Mesenteric fat pad (tissue), 1 donor: ENCODE measurements at places on chromosomes 5 and 9. TPM values are rescaled to one million over a fixed set of nuclear protein-coding genes. Genes with fewer than 3 reads are reported as not detected.
A peak's percentile ranks its signal among the peaks of the same experiment; 100 is the strongest.

- peak; percentile 89 for DNase-seq
Measured at GRCh38 chr5:159051421-159052282, 48.1 kb downstream of the EBF1 start.

DNA sequence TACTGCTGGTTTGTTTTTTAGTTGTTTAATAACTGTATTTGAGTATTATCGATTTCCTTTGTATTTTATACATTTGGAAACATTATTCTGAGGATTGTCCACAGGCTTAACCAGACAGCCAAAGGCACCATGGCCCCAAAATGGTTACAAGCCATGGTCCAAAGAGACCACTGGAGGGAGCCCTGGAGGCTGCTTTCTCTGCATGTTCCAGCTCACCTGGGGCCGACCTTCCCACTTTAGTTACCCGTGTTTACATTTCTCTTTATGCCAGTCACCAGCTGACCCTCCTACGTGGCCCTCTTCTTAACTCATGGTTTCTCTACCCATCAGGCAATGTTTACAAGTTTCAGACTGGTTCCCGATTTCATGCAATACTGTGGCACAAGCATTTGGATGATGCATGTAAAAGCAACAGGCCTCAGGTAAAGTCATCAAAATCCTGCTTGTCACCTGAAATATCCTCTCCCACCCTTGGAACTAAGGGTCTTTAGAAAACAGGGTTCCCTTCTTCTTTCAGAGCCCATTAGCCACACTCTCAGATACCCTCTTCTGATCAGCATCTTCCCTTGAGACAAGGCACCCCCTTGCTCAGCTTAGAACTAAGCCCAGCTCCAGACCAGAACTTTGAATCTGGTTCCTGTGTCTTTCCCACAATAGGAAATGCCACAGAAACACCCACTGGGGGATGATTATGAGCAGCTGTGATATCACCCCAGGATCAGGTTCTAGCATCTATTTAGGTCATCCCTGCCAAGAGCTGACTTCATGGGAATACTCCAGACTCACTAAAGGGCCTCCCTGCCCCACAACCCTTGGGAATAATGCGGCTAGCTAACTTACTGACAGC is 49.9 kb upstream of the GARNL3 start:
- no peak for DNase-seq

CCL19 gene
- total RNA-seq: not detected

GRCh38 chr9:108743901-108744371 is 111.8 kb downstream of the ACTL7B start:
- DNase-seq: no peak

DNA sequence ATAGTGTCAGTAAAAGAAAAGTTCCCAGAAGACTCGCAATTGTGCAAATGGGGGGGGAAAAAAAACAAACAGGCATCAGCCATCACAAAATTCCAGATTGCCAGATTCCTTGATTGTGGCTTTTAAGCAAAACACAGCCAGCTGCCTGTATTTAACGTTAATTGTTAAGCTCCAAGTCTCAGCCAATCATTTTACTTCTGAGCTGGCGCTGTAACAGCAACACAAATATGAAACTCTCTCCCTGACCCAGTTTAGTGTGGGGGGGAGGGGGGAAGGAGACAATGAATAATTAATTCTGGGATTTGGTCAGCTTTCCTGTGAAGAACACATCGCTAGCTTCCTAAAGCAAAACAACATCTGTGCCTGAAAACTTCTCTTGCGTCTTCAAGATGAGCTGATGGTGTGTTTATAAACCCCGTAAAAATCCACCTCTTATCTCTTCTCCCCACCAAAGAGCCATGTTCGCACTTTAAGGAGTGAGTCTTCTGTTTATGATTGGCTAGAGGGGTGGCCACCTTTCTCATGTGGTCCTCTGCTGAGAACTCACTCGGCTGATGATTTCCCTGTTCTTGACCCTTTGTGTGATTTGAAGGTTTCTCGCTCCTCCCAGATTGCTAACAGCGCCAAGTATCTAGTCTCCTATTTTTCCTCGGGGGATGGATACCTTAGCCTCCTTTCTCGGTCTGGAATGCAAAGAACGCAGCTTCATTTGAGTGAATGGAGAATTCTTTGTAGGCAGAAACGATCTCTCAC is 160.2 kb upstream of the DAPK1 start:
- no peak for DNase-seq

DNA sequence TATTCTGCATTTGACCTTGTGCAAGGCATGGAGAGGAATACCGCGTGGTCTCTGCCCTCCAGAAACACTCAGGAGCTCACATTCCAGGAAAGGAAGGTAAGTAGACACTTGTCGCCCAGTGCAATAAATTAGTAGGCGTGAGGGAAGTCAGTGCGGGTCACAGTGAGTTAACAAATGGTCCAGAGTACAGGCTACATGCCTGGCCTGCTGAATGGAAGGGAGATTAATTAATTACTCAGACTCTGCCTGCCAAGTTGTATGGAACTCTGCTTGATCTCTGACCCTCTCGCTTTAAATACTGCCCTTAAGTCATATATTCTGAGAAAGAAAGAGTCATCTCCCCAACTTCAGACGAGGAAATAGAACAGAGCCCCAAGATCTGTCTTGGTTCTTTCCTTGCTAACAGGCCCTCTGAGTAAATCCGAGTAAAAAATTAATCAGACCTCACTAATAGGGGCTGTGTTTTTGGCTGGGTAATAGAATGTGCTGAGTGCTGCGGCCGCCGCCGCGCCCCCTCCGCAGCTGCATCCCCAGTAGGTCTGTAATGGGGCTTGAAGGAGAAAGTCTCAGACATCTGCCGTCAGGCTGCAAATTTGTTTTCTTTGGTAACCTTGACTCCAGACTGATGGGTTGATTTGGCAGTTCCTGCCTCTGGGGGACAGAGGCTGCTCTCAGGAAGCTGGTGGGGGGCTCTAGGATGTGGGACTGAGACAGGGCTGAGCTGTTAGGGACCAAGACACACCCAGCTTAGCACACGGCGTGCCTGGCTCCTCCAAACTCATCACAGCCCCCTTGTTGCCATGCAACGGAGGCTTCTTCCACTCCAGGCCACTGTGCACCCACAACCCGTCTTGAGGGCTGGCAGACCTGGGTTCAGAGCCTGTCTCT is 144.4 kb downstream of the NSG2 start:
- DNase-seq: no peak

OR13C4 gene
- not detected for total RNA-seq

- DNase-seq: no peak
Measured at GRCh38 chr5:35735718-35736117, 118.1 kb downstream of the SPEF2 start.

DNA sequence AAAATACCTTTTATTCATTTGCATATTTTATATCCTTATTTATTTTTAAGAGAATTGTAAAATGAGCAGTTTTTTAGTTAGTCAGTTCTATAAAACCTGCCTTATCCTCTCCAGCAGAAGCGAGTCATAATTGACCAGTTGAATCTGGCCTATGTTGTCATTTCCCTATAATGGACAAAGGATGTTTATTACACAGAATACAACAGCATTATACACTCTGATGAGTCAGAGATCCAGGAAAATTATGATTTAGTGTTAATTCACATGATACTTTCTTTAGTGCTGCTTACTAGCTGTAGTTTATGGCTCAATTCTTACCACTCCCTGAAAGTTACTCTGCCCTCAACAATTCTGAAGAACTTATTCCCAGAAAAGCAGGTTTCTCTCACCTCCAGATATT is 26.8 kb upstream of the LURAP1L start:
- DNase-seq: no peak

GRCh38 chr9:136541709-136542108 is 4.1 kb downstream of the NOTCH1 start:
- no peak for DNase-seq

DBN1 gene
- 44.3 TPM for total RNA-seq

DNA sequence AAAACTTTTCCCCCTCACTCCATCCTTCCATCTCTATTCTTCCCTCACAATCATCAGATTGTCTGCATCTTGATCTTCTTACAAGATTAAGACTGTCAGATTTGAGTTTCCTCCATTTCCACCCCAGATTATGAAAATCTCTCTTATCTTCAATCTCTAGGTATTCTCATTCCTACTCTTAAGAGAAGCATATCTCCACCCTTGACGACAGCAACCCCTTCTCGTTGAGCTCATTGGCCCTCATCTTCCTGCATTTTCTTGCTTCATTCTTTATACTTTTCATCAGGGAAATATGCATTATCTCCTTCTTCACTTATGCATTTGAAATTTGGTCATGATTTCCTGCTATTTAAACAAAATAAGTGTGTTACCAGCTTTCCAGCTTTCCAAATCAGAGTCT is 301.3 kb downstream of the DNAH5 start:
- no peak for DNase-seq

DNA sequence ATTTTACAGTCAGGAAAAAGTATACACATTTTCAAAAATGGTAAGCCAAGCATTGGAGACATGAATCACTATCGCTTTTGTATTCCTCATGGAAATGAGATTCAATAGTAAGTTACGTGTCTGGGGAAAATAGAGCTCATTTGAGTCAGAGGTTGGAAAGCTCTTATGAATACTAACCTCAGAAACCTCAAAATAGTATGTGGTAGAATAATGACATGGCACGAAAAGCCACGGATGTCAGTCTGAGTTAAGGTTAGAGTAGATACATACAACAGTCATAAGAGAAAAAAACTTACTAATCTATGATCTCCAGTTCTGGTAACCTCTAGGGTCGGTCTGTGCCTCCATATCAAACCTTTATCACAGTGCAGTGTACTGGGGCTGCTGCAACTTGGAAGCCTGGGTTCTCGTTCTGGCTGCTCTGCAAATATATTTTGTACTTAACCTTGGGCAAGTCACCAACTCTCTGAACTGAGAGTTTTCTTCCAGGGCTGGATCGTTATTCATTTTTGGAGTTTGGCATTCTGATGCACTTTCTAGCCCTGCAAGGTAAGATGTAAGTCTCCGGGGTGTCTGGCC is 31.8 kb downstream of the MAP1B start:
- no peak for DNase-seq

IFNA2 gene
- not detected for total RNA-seq
